ENCODE measurements at places on chromosomes 5 and 9.

DNA sequence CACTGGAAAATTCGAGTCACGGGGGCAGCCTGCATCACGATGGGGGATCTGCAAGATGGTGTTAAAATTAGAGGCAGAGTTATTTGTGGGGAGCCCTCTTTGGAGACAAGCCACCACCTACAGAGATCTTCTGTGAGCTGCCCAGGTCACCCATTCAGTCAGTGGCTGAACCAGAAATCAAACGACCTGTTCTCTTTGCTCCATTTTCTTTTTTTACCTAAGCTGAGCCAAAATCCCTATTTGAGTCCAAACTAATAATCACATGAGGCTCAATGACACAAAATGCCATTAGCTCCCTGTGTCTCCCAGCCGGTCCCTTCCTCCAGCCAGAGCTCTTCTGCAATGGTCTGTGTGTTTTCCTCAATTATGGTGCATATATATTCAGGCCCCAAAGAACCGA, 394.2 kb downstream of the AGTPBP1 start:
- no peak for DNase-seq

DNA sequence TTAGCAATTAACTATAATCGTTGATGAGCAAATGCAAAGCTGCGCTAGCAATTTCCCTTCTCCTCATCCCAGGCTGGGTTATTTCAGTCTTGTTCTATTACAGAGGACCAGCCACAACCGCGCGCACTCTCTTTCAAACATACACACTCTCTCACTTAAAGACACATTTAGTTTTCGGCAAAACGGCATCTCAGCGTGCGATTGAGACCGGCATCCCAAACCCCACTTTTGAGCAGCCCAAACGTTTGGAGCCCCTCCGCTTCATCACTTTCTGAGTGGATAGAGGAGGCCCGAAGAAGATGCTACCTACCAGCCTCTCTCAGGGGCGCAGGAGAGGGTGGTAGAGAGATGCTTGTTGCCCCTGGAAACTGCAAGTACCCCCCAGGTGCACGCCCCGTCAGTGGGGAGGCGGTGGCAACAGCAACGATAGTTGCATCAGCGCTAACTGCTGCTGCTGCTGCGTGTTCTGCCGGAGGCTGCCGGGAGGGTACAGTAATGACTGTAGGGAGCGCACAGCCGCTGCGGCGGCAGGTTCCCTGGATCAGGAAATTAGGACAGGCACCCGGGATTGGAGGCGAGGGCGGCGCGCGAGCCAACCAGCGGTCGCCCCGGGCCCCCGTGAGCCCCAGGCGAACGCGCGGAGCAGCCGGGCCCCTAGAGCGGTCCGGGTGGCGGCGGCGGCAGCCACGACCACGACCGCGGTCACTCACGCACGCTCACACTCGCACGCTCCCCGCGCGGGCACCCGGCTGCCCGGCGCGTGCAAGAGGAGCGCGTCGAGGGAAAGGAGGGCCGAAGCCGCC, 467 bp upstream of the VLDLR start:
- DNase-seq = peak; percentile 73

- DNase-seq = no peak
These were observed 1.6 kb upstream of the BRINP1 start for GRCh38 chr9:119370816-119371215.

GRCh38 chr5:32712481-32713360, 1.6 kb downstream of the NPR3 start:
- DNase-seq = no peak

GRCh38 chr5:131389096-131389868, 125.4 kb downstream of the CDC42SE2 start:
- DNase-seq = no peak

DNA sequence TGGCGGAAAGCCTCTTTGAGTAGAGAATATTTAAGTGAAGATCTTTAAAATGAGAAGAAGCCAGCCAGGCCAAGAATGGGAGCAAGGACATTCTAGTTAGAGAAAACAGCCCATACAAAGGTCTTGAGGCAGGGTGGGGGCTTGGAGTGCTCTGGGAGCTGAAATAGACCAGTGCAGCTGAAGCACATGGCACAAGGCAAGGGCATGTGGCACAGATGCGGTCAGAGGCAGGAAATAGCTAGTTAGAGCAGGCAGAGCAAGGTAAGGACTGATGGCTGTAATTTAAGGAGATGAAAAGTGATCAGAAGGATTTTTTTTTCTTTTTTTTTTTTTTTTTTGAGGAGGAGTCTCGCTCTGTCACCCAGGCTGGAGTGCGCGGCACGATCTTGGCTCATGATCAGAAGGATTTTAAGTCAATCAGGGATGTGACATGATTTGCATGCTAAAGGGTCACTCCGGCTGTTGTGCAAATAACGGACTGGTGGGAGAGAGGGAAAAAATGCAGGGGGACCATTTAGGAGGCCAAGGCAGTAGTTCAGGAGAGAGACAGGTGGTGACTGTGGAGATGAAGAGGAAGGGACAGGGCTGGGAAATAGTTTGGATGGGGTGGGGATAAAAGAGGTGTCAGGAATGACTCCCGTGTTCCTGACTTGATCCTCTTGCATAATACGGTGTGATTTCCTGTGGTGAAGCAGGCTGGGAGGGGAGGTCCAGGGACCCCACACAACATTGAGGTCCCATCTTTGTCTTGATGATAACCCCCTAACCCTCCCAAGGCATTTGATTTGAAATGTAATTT, 207.6 kb downstream of the HSPA4 start:
- no peak for DNase-seq

Measured in activated naive CD4-positive, alpha-beta T cell treated with Interleukin-2 at 50 U/mL for 16 hours (primary cell).